ENCODE measurements at places on chromosomes 2 and 18.

DNA sequence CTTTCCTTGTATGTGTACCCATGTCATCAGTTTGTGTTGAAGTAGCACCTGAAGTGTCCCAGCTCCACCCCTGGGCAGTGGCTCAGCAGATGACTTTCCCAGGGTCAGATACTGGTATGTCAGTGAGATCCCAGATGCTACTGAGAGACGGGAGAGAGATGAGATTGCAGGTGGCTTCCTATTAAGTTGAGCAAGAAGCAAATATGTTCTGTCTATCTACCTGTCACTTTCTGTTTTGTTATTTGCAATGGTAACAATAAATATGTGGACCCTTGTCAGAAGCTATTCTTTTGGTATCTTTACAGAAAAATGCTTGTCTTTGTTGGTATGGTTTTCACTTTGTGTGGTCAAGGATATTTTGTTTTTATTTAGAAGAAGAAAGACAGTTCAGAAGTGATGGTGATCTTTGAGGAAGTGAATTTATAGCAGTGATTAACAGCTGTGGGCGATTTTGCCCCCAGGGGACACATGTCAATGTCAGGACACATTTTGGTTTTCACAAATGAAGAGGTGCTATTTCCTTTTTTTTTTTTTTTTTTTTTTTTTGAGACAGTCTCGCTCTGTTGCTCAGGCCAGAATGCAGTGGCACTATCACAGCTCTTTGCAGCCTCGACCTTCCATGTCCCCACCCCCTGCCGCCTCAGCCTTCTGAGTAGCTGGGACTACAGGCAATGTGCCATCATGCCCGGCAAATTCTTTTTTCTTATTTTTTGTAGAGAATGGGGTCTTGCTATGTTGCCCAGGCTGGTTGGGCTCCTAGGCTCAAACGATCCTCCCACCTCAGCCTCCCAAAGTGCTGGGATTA, 21.4 kb downstream of the MGAT5 start:
- DNase-seq = no peak

DNA sequence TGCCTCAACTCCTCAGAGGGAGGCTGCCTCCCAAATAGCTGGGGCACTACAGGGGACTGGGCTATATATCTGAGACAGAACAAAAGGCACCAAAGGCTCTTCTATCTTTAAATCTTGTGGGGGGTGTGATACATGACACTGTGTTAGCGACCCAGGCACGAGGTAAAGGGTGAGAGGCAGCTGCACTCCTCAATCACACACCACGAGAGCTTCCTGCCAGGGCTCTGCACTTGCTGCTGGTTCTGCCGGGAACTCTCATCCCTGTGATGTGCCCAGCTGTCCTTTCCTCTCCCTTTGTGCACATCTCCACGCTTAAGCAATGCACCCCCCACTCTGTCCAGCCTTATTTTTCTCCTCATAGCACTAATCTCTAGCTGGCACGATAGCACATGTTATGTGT, 32.4 kb downstream of the NPC1 start:
- no peak for DNase-seq

- DNase-seq = no peak
Observed at GRCh38 chr18:12001421-12001820, 20.1 kb downstream of the IMPA2 start.

- DNase-seq = no peak
Observed at GRCh38 chr2:118387509-118387908, 299.2 kb downstream of the INSIG2 start.

DNA sequence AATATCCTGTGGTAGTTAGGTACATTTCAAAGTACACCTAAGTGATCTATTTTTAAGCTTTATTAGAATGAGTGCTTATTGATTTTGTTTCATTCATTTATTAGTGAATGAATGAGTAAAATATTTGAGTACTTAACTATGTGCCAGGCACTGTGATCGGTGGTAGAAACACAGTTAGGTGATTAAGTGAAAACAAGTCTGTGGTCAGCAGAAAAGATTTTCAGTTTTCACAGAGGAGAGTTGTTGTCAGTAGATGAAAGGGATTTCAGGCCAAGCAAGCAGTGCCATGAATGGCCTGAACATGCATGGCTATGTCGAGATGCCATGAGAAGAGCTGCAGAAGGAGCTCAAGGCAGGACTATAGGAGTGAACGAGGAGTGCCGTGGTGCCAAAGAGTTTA, 85.9 kb downstream of the SPTBN1 start:
- DNase-seq = no peak

DNA sequence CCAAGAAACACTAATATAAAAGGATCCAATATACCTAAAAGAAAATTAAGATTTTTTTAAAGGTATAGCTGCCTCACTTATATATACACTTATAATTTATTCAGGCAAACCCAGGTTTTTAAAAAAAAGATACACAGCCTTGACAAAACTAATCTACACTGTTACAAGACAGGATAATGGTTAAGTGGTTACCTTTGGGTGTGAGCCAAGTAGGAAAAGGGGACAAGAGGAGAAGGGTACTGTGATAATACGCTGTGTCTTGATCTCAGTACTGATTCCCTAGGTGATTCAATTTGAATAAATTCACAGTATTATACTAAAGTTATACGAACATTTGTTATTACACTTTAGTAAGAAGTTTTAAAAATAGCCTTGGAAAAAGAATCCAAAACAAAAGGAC, 30.6 kb downstream of the KLHL41 start:
- DNase-seq = no peak

DNA sequence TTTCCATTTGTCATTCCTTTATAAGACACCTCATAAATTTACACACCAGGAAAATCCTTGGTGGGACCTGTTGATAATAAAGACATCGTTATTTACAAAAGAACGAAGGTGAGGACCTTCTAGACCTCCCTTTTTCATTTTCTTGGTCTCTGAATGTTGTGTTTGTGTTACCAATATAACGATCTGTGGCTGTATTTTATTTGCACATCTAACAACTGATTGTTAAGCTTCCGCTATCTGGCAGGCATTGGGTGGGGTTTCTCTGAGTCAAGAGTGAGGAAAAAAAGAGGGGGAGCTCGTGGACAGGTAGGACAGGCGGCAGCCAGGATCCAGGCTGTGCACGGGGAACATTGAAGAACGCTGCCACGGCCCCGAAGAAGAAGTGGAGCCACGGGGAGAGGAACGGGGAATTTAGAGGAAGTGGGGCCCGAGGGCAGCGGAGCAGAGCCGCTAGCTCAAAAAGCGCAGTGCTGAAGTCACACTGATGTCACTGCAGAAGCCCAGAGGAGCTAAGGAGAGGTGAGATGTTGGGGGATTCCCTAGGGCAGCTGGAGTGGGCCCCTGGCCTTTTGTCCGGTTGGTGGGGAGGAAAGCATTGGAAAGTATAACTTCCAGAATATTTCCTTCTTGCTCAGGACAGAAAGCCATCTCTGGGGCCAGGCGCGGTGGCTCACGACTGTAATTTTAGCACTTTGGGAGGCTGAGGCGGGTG, 20.9 kb upstream of the DNMT3A start:
- DNase-seq = no peak

DNA sequence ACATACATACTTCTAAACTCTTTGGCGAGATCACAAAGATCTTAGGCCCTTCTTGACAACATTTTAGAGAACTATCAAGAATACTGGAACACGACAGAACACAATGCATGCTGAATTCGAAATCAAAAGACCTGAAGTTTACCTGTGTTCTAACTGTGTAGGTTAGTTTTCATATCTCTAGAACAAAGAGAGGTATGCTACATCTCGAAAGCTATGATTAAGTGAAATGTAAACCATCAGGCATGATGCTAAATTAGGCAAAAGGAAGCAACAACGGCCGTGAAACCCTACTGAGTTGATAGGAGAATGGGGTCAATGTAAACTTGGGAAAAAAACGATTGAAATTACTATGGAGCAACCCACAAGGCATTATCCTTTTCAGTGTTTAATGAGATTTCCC, 43.7 kb downstream of the IKZF2 start:
- no peak for DNase-seq

DNA sequence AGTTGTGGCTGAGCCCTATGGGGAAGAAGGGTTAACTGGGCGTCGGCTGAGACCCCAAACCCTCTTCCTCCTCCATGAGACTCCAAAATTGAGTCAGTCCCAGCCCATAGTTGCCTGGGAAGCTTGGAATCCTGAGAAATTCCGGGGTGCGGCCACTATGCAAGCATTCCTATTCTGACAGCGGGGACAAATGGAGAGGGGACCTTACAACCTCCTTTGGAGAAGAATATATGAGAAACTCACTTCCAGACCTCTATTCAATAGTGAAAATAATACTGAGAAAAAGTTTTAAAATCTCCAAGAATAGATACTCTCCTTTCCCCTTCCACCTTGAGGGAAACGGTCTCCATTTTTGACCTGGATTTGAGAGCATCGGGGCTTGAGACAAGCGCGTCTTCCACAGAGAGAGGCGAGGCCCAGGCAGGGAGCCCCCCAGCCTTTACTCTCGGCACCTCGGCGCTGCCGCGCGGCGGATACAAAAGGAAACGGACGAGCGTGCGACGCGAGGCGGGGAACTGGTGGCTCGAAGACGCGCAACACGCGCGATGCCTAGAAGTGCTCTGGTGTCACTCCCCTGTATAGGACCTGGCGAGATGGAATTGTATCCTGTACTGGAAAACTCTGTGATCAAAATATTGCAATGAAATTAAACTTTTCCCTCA, 11.1 kb downstream of the NR4A2 start:
- DNase-seq = no peak
